Suppressor macrophage treated with lipopolysaccharide for 1 hour (primary cell): ENCODE measurements at places on chromosomes 12 and 14.
A peak's percentile ranks its signal among the peaks of the same experiment; 100 is the strongest.

DNA sequence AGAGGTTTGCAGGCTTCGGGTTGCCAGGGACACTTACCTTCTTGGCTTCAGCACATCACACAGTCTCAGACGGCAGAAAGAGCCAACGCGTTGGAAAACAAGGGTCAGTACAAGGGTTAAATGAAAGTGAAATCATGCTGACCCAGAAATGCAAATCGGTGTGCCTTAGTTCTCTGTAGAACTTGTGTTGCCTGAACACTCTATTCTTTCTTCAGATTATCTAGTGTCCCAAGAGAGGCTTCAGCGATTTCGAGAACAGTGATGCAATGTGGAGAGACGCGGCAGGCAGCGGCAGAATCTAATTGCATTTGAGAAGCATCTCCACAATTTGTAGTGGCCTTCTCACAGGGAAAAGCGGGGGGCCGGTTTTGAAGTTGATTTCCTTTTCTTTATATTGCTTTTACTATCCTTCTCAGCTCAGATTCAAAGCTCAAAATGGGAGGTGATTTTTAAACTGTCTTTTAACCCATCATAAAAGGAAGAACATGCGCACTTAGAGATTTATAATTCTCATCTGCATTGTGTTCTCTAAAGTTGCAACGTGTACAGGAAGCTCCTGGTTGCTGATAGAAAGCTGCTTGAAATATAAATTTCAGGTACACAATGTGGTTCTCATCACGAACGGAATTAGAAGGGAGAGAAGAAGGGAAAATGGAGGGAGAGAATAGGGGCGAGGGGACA is 67.8 kb upstream of the EGLN3 start:
- DNase-seq: no peak

GRCh38 chr12:124655698-124656516 is 88.5 kb upstream of the NCOR2 start:
- DNase-seq: peak; percentile 91

GRCh38 chr12:45406988-45407850 is 191.3 kb downstream of the ANO6 start:
- DNase-seq: no peak

- no peak for DNase-seq
Observed at GRCh38 chr12:44509471-44509870, 366.6 kb downstream of the NELL2 start.

DNA sequence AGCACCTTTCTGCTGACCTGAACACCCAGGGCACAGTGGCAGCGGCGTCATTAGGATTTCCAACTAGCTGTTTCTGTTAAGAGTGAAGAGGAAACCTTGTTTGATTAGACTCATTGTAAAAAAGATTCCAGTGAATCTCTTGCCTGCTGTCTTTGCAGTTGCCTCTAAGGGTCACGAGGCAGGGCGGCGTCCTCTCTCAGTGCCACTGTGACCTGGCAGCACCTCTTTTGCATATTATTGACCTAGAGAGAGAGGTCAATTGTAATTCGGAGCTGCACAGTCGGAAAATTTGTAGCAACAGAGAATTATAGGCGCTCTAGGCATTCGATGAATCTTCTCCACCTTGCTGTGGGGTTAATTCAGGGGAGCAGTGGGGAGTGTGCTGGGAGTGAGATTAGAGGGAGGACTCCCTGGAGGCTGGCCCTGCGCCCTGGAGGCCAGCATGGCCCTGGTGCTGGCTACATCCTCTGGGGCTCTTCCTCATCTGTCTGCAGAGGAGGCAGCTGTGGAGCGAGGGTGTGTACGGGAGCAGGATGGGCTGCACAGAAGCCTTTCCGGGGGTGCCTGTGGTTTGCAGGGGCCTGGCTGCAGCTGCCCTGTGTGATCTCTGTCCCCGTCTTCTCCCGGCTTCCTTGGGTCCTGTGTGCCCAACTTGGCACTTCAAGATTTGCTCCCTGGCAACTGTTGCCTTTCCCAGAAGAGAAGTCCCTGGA is 14.3 kb downstream of the PACS2 start:
- no peak for DNase-seq

GRCh38 chr14:99164712-99165111 is 107.3 kb downstream of the BCL11B start:
- DNase-seq: no peak

- DNase-seq: no peak
Observed at GRCh38 chr14:32206552-32206951, 3.5 kb upstream of the RNU6-8 start.

GRCh38 chr12:47741340-47741703 is 16.0 kb upstream of the ENDOU start:
- DNase-seq: peak; percentile 84

DNA sequence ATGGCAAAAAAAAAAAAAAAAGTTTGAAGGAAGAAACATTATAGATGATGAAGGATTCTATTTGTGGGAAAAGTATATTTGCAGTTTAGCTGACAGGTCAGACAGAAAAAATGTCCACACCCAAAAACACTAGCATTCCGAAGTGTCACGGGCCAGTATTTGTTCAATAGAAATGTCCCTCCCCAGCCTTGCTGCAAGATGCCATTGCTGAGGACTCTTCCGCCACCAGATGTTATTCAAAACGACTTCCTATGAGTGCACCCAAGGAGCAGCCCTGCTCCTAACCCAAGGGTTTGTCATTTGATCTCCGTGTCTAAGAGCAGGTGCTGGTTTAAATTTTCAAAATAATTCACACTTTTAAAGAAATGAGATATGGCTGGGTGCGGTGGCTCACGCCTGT is 163.1 kb downstream of the GCH1 start:
- DNase-seq: no peak

DNA sequence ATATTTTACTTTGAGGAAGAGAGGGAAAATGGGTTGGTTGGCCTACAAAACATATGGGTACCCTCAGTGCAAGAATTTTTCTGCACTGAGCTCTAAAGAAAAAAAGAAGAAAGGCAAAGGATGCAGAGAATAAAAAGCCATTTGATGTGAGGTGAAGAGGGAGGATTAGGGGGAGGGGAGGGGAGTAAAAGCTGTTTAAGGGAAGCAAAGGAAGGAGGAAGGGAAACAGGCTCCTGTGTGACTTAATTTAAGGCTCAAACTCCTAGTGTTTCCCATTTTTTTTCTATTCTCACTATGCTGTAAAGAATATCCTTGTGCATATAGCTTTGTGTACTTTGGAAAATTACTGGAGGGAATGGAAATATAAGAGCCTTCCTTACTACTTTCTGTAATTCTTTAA is 78.7 kb downstream of the NKX2-1 start:
- DNase-seq: no peak

DNA sequence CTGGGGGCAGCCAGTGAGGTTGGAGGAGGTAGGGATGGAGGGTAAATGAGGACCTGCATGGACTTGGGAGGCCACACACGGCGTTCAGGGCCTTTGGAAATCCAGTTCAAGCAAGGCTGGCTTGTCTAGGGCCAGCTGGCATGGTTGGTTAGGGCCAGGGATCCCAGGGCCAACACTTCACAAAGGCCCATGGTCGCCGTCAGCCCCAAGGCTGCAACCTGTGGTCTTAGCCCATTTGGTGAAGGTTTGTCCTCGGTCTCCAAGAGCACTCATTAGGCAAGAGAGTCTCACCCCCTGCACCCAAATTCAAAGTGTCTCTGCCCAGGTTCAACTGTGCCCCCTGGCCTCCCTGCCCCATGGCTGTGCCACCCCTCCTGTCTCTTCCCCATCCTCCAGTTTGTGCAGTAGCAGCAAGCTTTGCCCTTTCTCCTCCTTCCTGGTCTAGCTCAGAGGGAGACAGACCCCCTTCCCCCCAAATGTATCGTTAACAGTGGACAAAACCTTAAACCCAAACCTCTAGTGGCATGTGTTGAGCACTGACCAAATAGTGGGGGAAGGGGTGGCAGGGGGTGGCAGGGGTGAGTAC is 94.1 kb downstream of the NINJ2 start:
- DNase-seq: no peak

DNA sequence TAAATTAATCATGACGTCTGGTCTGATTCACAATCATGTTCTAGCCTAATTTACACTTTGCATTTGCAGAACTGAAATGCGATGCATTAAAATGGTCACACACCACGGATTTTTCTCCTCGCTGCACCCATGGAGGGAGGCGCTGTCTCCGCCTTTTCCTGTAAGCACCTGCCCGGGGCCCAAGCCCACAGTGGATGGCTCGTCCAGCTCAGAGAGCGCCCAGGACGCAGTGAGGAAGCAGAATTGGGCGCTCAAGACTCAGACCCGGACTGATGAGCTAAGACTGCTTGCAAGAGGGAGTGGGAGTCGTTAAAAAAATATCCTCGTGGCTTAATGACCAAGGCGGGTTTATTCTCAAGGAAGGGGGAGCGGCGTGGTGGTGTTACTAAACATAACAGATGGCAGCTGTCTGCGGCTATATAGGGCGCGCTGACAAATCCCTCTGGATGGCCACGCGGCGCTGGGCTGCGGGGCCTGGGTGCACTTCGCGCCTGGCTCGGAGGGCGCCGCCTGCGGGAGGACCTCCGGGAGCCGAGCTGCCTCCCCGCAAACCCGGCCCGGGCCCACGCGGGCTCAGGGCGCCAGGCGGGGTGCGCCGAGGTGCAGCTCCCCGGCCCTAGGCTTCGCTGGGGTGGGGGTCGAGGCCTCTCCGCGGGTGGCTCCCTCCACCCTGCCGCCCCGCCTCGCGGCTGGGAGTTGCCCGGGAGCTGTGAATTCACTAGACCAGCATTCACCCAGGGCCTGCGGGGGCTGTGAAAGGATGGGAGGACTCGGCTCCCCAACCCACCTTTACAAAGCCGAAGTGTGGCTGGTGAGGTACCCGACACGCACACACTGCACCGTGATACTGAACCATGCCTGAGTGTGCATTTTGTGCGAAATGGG is 78.7 kb downstream of the PPM1A start:
- peak; percentile 72 for DNase-seq

DNA sequence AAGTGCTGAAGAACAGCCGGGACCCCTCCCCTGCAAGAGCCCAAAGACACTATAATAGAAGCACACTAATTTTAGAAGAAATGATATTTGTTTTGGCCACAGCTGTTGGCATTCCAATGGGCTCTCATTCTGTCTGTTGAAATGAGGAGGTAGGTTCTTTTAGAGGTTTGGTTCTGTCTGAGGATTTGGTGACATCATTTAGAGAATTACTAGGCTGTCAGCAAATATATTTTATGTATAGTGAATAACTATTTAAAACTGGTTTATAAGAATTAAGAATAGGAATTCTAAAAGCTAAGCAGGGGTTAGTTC is 200.7 kb upstream of the SLC38A2 start:
- no peak for DNase-seq

DNA sequence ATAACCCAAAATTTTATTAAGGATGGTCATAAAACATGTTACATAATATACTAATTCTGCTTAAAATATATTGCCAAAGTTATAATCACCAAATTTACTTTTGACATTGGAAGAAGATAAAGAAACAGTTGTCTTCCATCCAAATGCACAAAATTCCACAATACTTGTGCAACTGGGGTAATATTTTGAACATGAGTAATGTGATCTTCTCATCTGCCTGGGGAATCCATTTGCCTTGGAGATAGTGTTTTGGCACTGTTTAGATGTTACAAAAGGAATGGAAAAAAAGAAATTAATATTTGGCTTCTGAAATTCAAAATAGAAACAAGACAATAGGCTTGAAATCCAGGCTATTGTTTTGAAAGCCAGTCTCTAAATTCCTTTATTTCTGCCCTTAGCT is 9.1 kb downstream of the GPR19 start:
- DNase-seq: no peak

- no peak for DNase-seq
Observed at GRCh38 chr14:100434911-100435438, 111.8 kb downstream of the SLC25A47 start.

- peak; percentile 52 for DNase-seq
Observed at GRCh38 chr12:49671031-49671765, 36.0 kb downstream of the FMNL3 start.

- DNase-seq: no peak
Observed at GRCh38 chr14:86055512-86056075, 525.6 kb downstream of the FLRT2 start.

DNA sequence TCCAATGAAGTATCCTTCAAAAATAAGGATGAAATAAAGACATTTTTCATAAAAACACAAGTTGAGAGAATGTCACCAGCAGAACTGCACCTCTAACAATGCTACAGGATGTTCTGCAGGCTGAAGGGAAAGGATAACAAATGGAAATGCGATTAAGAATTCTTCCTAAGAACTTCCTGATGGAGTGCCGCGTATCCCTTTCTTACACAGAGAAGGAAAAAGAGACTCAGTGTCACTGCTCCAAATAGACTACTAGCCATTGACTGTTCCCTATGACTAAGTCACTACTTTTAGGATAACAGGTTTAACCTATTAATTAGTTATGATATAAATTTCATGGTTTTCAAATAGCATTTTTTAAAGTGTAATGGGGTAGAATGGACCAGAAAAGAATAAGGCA is 3.2 kb downstream of the ANO2 start:
- DNase-seq: no peak

DNA sequence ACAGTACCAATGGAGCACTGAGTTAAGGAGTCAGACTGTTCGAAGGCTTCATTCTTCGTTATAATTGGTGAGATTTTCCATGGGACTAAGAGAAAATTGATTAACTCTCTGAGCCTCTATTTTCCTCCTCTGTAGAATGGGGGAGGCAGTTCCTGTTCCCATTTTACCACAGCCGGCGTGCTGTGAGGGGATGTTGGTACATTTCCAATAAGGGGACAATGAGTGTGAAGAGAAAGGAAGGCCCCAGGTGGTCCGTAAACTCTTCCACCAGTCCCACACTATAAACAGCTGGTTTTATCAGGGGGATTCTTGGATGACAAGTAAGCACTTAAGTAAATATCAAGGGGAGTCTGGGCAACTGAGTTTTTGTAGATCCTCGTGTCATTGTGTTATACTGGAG is 109.9 kb downstream of the DAD1 start:
- DNase-seq: no peak
